DMS79 (cell line): ENCODE measurements at places on chromosomes 1 and 21.

GRCh38 chr1:25810341-25811299, 9.1 kb upstream of the MTFR1L start:
- DNase-seq, result peak; percentile 18

- no peak for DNase-seq
Measured at GRCh38 chr1:198977909-198978308, 339.1 kb downstream of the PTPRC start.

GRCh38 chr1:172019976-172020375, 178.7 kb downstream of the DNM3 start:
- DNase-seq, result no peak

DNA sequence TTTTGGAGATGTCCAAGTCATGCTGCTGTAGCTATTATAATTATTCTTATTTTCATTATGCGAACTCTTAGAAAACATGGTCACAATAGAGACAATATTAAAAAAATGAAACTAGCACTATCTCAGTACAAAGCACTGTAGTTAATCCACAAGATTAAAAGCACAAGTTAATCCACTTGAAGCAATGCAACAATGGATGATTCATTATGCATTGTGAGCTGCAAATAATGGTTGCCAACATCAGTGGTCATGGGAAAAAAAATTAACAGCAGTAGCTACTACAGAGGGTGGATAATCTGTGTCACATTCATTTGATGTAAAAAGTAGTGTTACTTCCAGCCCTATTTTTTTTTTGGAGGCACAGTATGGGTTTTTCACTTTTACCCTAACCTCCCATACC, 56.7 kb downstream of the DPT start:
- no peak for DNase-seq

GRCh38 chr21:46025113-46025770, 43.7 kb downstream of the COL6A1 start:
- DNase-seq, result no peak

GRCh38 chr1:226100436-226101391, 38.2 kb downstream of the H3-3A start:
- DNase-seq, result peak; percentile 15

- no peak for DNase-seq
Measured at GRCh38 chr1:222606757-222607156, 11.1 kb upstream of the MIA3 start.

DNA sequence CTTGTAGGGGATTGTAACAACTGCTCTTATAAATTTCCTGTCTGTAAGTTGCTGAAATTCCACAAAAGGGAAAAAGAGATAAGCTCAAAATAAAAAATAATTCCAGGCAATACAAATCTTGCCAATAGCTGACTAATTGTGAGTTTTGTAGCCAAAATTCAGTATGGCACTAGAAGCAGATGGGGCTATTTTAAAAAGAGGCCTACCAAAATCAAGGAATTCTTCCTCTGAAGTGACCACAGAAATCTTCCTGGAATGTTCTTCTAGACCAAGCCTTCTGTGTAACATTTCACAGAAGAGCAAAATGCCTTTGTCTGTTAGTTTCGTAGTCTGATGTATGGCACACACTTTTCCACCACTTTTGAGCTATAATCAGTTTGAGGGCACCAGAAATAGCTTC, 127.6 kb downstream of the CYYR1 start:
- no peak for DNase-seq

GRCh38 chr1:109115685-109116084, 1.8 kb downstream of the ELAPOR1 start:
- no peak for DNase-seq
